M059J (cell line): ENCODE measurements at places on chromosomes 5 and 9.

DNA sequence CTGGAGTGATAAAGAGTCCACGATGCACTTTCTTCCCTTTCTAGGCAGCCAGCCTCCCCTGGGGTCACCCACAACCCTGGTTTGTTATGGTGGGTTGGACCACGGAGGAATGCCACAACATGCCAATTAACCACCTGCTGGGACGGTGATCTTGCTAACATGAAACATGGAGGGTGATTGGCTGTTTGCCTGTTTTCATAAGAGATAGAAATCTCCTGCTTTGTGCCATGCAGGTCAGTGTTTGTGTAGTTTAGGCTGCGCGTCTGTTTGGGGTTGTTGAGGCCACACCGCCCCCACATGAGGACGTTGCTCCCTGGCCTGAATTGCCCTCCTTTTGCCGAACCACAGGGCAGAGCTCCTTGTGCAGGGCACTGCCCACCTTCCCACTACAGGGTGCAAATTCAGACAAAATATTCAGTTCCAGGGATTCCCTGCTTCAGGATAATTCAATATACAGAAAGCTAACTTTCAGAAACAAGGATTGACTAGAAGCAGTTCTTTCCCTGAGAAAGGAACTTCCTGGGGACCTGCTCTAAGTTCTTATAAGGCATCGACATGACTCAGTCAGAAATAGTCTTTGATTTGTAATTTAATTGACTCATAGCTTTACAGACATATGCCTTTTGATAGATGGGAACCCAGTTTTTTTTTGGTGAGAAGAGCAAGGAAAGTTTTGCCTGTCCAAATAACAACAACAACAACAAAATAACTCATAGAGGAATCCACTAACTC, 427.6 kb downstream of the GADD45G start:
- DNase-seq = peak; percentile 29

- DNase-seq = no peak
These were observed 298.5 kb upstream of the KIF2A start for GRCh38 chr5:62007457-62007856.

GRCh38 chr5:71934322-71934721, 173.0 kb upstream of the MAP1B start:
- no peak for DNase-seq

- DNase-seq = no peak
These were observed 10.2 kb downstream of the UBE2QL1 start for GRCh38 chr5:6458833-6459232.

DNA sequence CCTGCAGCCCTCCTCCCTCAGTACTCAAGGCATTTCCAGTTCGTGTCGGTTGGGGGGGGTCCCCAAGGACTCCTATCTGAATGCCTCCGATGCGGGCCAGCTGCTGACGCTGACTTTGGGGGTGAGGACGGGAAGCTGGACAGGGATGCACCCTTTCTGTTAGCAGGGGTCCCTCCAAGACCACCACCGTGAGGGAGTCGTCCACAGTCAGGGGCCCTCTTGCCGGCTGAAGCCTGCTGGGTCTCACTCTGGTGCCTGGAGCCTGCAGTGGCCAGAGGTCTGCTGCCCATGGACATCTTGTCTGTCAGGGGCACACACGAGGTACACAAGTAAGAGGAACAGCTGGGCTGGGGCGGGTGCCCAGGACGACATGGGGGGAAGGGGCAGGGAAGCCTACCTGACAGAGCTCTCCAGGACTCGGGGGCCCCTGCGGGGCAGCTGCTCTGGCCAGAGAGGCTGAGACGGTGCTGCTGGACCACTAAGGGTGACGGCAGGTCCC, 9.1 kb upstream of the ZDHHC11 start:
- DNase-seq = no peak

DNA sequence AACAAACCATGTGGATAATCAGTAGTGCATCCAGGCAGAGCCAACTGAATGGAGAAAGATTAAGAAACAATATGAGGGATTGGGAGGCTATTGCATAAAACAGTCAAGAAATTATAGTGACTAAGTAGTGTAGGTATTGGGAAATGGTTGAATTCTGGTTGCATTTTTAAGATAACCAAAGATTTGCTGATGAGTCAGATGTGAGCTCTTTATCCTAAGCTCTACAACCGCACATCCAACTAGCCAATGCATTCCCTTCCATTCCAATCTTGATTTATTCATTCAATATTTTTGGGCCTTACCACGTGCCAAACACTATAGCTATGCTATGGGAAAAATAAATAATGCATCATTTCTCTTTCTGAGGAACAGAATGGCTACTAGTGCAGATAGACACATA, 524.5 kb upstream of the RGMB start:
- DNase-seq = peak; percentile 70

DNA sequence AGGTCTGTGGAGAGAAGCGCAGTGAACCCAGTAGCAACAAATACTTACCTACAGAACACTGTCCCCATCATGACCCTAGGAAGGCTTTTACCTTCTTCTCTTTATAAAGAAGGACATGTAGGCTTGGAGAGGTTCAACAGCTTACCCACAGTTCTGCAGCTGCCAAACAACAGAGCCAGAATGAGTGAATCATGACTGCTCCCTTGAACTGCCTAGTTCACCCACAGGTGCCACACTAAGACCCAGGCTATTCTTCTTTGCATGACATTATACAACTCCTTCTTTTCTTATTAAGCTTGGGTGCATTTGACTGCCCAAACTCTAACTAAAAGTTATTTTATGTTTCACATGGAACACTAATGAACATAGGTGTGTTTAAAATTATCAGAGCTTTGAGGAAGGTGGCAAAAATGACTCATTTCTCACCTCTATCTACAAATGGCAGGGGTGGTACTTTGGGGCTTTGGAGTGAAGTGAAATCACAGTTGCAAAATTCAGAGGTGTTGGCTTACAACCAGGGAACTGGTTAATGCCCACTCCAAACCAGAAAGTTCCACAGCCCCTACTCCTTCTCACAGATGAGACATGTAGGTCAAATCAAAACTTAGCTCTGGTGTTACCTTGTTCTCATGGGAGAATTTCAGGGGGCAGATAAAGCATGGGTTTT, 201.6 kb downstream of the SEMA6A start:
- DNase-seq = no peak

- DNase-seq = no peak
These were observed 2.2 kb upstream of the LPAR1 start for GRCh38 chr9:111040494-111040893.

DNA sequence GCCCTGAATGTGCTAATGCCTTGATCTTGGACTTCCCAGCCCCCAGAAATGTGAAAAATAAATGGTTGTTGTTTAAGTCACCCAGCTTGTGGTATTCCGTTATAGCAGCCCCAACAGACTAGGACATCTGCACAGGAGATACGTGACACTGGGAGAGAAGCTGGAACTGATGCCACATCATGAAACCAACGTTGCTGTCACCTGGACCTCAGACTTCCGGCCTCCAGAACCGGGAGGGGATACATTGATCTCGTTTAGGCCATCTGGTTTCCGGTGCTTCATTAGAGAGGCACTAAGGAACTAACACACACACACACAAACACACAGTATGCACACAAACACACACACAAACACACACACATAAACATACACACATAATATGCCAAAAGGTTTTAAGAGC, 75.0 kb upstream of the ICE1 start:
- DNase-seq = no peak

DNA sequence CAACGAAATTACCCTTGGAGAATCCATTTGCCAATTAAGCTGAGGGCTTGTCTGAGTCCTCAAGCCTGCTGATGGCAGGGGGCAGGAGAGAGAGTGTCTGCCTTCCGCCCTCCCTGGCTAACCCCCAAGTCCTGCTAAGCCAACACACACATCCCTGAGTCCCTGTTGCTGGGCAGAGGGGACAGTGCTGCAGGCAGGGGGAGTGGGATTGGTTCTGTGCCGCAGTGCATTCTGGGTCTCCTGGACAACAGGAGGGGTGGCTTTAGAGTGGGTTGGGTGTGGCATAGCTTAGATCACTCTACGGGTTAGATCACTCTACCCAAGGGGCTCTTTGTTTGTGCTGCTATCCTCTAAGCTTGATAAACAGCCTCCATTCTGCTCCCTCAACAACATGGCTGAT, 427.7 kb downstream of the CDK5RAP2 start:
- no peak for DNase-seq

DNA sequence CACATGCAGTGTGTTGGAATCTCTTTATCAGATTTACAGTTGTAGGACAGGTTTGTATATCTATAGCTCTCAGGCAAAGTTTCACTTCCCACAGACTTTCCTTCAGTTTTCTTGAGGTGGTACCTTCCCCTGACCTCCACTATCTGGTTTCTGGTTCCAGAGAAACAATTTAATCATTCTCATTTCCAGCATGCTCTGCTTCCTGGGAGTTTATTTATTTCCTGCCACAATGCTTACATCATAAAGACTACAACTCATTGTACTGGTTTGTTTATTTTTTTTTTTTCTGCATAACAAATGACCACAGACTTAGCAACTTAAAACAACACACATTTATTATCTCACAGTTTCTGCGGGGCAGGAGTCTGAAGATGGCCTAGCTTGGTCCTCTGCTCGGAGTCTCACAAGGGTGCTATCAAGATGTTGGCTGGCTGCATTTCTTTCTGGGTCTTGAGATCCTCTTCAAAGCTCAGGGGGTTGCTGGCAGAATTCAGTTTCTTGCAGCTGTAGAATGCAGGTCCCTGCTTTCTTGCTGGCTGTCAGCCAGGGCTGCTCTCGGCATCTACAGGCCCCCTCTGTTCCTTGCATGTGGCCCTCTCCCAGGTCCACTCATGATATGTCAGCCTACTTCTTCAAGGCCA, 247.7 kb downstream of the ENC1 start:
- peak; percentile 85 for DNase-seq

GRCh38 chr5:134526483-134527155, 1.1 kb downstream of the JADE2 start:
- peak; percentile 45 for DNase-seq

GRCh38 chr5:168881427-168882149, 302.4 kb upstream of the PANK3 start:
- DNase-seq = no peak

DNA sequence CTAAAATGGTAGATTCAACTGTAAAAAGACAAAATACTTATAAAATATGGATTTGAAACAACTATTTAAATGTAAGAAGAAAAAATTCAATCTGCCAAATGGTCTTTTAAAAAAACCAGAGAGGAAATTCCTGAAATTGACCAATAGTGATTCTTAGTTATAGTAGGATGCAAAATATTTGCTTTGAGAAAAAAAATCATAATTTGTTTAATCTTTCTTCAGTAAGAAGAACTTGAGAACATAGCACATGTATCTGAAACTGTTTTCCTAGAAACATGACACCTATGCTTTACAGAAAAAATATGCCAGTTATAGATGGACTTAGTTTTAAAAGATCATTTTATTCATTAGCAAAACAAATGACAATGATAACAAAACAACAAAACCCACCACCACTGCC, 186.9 kb upstream of the CD180 start:
- no peak for DNase-seq

GRCh38 chr5:126341906-126342630, 81.1 kb upstream of the GRAMD2B start:
- DNase-seq = no peak

DNA sequence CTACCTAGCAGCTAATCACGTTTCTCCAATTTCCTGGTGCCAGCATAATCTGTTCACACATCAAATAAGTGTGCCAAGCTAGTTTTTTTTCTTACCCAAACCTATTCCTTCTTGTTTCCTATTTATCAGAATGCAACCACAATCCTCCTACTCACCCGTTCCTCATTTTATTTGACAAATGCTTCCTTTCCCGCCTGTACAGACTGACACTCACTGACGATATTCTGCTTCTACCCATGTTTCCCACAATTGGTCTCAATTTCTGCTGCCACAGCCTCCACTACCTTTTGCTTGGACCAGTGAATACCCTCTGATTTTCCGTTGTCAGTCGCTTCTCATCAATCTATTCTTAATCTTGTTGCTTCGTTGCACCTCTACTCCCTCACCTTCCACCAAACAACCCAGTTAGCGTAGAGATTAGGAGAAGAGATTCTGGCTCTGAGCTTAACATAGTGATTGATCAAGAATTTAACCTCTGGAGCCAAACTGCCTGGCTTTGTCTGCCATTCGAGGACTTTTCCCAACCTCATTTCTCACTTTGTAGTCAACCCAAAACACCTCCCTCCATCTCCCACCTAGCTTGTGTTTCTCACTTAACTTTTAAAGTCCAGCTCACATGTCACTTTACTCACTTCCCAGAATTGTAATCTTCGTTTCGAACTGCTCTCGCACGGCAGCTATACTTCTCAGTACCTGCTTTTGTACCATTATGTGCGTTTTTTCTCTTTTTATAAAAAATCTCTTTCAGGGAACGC, 729 bp upstream of the TMEM38B start:
- peak; percentile 16 for DNase-seq

DNA sequence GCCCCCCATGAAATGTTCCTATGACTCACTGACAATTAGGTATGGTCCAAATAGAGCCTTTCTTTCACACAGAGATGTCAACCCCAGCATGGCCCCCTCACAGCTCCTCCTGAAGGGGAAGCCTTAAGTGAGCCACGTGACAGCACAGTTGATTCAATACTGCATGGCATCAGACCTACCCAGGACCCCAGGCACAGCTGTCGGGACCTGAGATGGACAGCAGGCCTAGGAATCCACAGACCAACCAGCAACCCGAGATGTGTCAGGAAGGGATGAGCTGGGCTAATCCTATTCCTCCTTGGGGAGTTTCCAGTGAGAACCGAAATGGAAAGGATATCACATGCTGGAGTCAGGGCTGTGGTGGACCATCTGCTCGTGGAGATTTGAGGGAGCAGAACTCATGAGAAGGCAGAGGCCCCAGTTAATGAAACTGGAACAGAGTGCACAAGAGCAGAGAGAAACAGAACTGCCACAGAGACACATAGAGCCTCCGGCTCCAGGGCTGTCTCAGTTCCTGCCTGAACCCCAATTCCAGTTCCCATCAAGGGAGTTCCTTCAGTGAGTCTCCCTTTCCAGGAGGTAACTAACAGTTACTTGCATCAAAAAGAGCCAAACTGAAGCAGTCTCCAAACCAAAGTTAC, 42.1 kb upstream of the SMIM23 start:
- no peak for DNase-seq

GRCh38 chr5:54329731-54330709, 19.6 kb upstream of the ARL15 start:
- DNase-seq = peak; percentile 98

DNA sequence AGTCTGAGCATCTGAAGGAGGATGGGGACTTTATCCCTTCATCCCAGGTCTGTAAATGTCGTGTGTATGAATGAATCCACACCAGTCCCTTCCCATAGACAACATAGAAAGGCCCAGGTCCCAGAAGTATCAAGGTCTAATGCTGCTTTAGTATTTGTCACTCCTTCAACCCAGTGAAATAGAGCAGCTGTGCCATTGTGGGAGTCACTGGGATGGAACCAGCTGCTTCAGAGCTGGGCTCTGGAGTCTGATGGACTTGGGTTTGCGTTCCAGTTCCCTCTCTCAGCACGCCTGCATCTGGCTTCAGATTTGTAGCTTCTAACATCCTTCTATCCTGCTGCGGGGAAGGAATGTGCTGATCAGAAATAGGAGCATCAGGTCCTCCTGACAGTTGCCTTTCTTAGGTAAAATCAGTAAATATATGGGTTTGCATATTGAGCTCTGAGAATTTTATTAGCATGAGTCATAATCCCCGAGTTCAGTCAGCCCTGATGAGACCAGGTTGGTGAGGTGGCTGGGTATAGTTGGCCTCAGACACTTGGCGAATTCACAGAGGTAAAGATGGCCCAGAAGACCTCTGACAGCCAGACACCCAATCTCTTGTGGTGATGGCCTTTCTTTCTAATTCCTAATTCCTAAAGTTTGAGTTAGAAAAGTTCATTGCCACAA, 10.1 kb downstream of the ACO1 start:
- DNase-seq = peak; percentile 72

GRCh38 chr9:97528529-97529230, 27.2 kb downstream of the TMOD1 start:
- no peak for DNase-seq

- DNase-seq = no peak
These were observed 3.3 kb downstream of the SLC36A2 start for GRCh38 chr5:151344088-151344487.
